ENCODE measurements at places on chromosomes 11 and 22.

DNA sequence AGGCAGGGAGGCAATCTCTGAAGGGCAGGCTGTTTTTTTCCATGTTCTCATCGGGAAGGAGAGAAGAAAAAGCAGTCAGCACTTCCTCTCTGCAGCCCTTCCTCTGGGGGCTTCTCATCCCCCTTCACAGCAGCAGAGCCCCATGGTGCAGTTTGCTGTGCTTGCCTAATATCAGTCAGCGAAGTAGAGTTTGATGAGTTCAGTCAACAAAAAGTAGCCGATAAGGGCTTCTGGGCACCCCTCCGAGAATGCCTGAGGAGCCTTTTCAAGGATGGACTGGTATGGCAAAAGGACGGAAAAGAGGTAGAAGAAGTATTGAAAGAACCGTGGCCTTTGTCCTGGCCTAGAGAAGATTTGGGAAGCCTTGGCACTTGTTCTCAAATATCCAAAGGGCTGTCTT lies 55.6 kb downstream of the NAV2 start:
- no peak for DNase-seq

- no peak for DNase-seq
Observed at GRCh38 chr11:101759771-101760450, 154.9 kb upstream of the CEP126 start.

- DNase-seq = no peak
Observed at GRCh38 chr11:61452825-61453224, 22.9 kb downstream of the SDHAF2 start.

DNA sequence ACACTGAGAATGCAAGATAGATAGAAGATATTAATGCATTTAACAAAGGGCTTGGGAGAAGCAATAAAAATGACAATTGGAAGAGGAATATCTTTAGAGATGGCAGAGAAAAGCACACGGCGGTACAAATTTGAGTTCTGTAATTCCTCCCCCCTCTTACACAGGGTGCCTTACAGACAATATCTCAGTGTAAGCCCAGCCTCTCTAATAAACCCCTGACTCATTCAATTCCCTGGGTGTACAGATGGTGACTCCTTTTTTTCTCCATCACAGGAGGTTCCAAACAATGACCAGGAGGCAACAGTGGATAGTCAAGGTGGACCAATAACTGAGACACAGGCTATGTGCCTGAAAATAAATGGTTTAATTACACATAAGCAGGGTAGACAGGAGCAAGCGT lies 598.6 kb downstream of the OPCML start:
- DNase-seq = no peak

- DNase-seq = peak; percentile 37
Observed at GRCh38 chr22:39959640-39960447, at the start of gene TMA7B. TSS of gene TMA7B (plus strand) at chr22:39960397. CDS start at chr22:39964375, 3,978 bp downstream.

- no peak for DNase-seq
Observed at GRCh38 chr11:38332046-38332445, 1734.0 kb upstream of the RAG2 start.

DNA sequence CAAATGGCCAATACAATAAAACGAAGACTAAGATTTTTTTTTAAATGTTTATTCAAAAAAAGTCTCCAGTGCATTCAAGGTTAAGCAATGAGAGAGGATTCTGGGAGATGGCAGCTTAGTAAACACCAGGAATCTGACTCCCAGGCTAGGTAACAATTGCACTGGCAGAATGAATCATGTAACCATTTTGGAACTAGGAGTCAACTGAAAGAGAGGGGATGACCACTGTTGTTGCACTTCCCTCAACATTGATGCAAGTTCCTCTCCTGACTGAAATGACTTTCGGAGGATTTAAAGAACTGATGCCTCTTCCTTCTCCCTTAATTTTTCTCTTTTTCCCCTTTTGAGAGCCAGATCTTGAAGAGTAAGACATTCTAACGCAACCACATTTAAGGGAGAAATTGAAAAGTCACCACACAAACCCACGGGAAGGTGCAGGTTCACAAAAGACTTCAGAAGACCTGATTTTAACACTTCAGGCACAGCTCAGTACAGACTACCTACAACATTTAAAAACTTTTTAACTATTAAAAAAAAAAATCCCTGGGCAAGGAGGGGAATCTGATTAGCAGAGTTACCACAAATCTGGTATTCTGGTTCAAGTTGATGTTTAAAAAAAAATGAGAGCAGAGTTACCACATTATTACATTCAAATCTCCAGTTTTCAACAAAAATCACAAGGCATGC lies 56.8 kb downstream of the FCHSD2 start:
- DNase-seq = no peak

- no peak for DNase-seq
Observed at GRCh38 chr22:31036671-31037550, 44.2 kb upstream of the SMTN start.

DNA sequence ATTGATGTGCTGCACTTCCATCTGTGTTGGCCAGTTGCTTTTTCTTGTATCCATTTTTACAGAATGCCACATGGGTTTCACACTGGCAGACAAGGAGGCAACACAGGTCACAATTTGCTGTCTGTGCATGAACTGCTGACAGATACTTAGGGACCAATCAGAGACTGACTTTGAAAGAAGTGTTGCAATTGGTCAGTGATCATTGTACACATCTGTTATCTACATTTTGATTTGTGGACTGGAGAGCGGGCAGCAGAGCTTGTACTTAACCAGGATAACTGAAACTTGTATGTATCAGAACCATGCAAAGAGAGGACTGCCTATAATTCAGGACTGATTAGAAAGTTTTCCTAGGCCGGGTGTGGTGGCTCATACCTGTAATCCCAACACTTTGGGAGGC lies 21.8 kb downstream of the PRR5 start:
- DNase-seq = no peak

DNA sequence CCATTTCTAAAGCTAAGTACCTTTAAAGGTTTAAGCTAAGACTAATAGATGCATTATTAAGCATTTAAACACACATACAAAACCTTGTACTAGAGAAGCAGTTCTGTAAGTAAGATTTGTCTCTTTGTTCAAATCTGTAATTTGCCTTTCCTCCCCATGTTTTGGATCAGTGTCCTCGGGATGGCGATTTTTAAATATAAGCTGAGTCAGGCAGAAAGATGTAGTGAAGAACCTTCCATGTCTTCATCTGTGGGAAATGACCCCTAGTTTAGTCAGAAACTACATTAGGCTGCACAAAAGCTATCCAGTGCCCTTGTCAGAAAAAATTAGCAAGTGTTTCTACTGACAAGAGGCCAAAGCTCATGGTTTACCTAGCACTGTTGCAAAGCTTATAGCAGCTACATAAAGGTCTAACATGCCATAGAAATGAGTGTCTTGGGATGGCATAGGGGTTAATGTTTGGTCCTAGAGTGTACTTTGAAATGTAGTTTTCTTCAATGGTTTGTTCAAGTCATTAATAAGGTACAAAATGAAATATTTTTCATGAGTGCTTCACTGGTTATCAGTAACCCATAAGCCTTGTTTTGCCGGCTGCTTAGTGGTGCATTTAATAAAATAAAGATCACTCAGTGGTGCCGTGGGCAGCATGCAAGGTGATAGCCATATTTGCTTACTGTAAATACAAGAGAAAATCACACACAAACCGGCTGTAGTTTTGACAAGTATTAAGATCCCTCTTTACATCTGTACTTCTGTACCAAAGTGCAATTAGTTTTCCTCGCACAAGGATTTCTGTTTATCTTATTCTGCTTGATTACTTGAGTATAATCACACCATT lies 139.8 kb downstream of the ELP4 start:
- no peak for DNase-seq

DNA sequence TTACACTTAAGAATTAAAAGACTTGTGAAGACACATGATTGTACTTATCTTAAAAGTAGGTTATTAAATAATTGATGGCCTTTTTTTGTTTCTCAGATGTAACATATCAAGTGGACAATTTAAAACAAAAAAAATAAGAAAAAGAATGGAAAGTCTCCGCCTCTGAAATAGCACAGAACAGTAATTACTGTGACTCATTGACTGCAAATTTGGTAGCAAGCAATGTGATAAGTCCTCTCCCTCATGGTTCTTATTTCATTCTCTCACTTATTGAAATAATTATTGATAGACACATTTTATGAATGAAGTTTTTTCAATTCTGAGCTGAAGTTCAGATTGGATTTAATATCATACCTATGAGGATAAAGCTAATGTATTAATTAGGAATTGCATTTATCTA lies 717.9 kb upstream of the LUZP2 start:
- no peak for DNase-seq

- no peak for DNase-seq
Observed at GRCh38 chr11:85643191-85643614, 4.6 kb upstream of the TMEM126A start.

DNA sequence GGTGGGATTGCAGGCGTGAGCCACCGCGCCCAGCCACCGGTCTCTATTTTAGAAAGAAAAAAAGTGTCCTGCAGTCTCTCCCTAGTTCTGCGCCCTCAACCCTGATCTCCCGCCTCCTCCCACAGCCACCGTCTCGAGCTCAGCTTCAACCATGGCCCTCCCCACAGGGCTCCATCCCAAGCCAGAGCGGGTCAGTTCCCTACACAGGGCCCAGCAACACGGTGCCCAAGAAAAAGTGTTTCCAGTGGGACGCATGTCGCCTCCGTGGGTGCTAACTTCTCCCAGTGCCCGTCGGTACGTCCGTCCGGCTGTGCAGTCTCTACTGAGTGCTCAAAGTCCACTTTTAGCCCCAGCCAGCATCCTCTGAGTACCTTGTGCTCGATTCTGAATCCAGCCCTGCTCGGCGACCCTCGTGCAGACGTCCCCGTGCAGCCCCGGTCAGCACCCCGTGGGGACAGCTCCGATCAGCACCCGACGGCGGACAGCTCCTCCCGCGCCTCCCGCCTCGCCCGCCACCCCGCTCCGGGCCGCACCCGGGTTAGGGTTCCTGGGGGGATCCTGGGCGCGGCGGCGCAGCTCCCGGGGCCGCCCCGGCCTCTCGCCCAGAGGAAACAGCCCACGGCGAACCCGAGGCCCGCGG lies 657 bp upstream of the MAPK8IP2 start:
- DNase-seq = peak; percentile 48

- DNase-seq = no peak
Observed at GRCh38 chr11:2307501-2308331, 5.9 kb downstream of the TSPAN32 start.

DNA sequence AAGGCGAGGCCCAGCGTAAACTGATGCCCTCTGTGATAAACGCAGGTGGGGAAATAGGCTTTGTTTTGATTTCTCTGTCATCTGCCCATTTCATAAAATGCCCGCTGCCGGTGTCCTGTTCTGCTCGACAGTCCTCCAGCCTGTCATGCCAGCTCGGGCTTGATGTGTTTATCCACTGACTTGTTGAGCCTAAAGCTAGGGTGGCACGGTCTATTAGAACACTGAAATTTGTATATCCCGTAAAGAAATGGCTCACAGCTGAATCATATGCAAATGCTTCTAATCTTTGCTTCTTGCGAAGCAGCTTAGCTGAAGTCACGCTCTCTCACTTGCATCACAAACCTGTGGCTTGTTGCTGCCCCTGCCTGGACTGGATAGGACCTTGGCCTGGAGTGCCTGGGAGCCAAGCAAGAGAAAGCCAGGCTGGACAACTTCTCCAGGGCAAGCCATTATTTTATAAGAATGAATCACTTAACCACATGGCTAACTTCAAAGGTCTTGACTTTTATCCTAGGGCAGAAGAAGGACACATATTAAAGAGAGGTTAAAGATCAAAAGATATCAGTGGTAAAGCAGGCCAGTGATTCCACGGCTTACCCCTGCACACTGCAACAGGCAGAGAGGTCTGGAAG lies 33.1 kb downstream of the EHF start:
- DNase-seq = peak; percentile 38

GRCh38 chr11:76700177-76701100 lies 29.9 kb upstream of the LRRC32 start:
- DNase-seq = no peak

- DNase-seq = no peak
Observed at GRCh38 chr11:117664897-117665296, 132.1 kb downstream of the DSCAML1 start.

- no peak for DNase-seq
Observed at GRCh38 chr11:108223348-108224149, 682 bp downstream of the ATM start.

DNA sequence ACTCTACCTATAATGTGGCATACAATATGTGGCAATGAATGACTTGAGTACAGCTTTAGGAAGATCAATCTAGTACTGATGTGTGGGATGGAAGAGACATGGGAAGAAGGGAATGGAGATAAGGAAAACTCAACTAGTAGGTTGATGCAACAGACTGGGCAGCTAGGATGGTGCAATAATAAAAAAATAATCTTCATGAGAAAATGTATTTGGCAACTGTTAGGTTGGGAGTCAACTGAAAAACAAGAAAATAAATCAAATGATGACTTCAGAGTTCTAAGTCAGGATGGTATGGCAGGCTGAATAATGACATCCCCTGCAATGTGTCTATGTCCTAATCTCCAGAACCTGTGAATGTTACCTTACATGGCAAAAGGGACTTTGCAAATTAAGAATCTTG lies 236.8 kb upstream of the PITPNB start:
- DNase-seq = no peak

GRCh38 chr11:7376386-7376785 lies 108.9 kb upstream of the OLFML1 start:
- no peak for DNase-seq

- DNase-seq = no peak
Observed at GRCh38 chr11:57543593-57543992, 6.2 kb downstream of the SMTNL1 start.

DNA sequence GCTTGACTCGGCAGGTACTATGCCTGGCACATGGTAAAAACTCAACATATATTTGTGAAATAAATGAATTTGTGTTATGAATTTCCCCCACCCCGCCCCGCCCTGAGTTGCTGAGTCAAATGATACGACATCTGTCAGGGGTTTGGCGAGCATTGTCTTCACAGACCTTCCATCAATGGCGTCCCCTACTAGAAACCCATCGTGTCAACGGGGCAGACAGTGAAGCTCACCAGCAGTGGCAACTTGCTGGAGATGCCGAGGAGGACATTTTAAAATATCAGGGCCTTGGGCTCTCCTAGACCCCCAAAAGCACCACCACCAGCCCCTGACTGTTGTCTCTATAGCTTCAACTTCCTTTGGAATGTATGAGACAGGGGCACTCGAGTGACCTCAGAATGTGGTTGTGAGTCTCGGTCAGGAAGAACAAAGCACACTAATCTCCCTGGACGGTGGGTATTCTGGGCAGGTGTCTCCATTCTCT lies 761 bp upstream of the NXF1 start:
- peak; percentile 23 for DNase-seq

DNA sequence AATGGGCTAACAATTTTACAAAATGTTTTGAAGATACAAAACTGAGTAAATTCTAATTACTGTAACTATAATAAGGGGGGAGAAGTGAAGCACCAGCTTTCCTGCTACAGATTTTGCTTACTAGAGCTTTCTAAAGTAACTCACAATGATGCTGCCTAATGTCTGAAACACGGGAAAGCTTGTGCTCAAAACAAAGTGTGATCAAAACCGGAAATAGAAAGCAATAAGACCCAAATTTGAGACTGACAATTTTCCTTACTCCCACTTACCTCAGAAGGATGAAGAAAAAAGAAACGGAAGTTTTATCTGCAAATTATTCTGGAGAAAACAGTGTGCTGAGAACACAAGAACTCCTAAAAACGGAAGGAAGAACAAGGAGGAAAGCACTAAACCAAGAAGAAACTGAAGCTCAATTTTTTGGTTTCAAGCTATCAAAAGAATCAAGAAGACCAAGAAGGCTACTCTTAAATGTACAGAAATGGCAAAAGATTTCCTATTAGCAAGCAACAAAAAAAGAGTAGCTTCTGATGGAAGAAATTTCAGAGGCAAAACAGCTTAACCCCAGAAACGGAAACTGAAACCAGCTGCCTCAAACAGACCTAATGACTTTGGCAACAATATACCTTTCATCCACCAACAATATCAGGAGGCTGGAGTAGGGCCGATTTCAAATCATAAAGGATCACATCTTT lies 33.4 kb downstream of the AMBRA1 start:
- no peak for DNase-seq

GRCh38 chr11:134498326-134499139 lies 86.5 kb upstream of the B3GAT1 start:
- DNase-seq = peak; percentile 65

Measured in head of caudate nucleus (tissue), 42 donors.